ENCODE measurements at places on chromosomes 6 and 20.

DNA sequence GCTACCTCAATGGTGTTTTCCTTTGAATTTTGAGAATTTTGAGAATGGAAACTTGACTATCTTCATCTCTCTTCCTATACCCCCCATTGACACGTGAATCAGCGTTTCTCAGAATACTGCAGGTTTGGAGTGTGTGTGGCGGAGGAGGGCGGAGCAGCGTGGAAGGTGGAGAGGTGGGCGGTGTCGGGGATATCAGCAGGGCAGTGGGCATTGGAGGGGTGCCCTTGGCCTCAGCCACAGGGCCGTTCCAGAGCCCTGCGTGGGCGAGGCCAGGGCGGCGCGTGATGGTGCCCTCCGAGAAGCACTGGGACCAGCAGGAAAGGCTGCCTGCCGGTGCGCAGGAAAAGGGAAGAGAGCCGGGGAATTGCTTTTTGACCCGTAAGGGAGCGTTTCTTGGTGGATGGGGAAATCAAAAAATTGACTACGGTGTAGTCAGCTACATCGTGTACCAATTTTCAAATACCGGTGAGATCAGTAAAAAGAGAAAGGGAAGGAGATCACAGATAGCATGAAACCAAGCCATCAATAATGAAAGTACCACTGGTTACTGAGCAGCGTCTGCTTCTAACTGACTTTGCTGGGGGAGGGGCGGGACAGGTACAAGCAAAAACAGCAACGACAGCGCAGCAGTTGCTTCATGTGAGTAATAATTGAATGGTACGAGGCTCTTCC lies 82.7 kb upstream of the DUSP22 start:
- no peak for DNase-seq

DNA sequence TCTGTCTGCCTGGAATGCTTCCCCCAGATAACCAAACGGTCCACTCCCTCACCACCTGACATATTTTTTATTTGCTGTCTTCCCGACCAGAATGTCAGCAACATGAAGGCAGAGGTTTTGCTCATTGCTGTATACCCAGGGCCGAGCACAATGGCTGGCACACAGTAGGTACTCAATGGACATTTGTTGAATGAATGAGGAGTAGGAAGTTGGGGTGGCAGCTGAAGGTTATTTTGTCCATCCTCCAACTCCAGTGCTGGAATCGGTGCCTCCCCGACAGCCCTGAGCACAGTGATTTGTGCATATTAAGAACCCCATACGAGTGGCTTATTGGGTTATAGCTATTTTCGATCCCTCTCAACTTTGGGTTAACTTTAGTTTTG lies 10.3 kb downstream of the DUSP15 start:
- DNase-seq = no peak

- DNase-seq = no peak
Measured at GRCh38 chr6:151808371-151809241, 1.1 kb downstream of the ESR1 start.

DNA sequence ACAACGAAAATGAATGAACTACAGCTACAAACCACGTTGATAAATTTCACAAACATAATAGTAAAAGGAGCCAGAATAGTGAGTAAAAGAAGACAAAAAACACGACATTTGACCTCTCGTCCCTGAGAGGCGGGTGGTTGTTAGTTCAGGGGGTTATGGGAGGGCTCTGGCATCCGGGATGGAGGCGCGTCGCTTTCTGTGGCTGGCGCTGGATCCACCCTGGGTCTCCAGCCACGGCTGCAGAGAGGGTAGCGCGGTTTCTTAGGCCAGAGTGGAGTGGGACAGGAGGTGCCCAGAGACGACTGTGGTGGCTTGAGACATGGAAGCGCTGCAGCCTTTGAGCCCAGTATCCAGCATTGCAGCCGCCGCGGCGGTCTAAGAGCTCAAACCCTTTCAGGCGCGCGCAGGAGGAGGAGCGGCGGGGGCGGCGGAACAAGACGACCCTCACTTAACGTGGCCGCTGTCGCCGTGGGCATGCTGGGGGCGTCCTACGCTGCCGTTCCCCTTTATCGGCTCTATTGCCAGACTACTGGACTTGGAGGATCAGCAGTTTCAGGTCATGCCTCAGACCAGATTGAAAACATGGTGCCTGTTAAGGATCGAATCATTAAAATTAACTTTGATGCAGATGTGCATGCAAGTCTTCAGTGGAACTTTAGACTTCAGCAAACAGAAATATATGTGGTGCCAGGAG lies 3.7 kb upstream of the ZSCAN23 start:
- DNase-seq = no peak

DNA sequence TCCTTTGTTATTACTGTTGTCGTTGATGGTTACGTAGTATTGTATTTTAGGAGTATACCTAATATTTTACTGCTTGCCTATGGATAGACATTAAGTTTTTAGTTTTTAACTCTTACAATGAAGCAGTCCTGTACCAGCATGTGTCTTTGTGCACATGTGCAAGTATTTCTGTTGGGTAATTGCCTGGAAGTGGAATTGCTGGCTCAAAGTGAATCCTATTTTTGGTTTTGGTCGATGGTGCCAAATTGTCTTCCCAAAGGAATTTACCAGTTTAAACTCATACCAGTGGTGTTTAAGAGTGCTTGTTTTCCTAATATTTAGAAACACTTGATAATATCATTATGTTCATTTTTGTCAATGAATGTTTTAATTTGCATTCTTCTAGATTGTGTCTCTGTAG lies 75.5 kb downstream of the ANKS1A start:
- DNase-seq = no peak

- no peak for DNase-seq
Measured at GRCh38 chr6:51463321-51463720, 624.1 kb downstream of the PKHD1 start.

GRCh38 chr6:14889611-14890593 lies 356.0 kb upstream of the JARID2 start:
- DNase-seq = no peak

DNA sequence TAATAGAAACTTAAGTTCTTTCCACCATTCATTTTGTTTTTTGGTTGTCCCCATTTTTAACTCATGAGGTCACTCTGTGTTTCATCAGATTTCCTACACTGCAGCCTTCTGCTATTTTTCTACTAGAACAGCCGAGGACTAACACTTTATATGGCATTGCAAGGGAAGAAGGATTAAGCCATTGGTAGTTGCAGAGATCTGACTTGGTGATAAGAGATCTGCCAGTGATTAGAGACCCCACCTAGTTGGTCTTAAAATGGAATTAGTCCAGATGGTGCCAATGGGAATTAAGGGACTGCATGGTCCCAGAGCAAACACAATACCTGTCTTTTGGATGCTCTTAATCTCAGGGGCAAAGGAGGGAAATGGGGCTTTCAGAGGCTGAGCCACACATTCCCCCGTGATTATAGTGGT lies 125.5 kb upstream of the TMEM170B start:
- no peak for DNase-seq

DNA sequence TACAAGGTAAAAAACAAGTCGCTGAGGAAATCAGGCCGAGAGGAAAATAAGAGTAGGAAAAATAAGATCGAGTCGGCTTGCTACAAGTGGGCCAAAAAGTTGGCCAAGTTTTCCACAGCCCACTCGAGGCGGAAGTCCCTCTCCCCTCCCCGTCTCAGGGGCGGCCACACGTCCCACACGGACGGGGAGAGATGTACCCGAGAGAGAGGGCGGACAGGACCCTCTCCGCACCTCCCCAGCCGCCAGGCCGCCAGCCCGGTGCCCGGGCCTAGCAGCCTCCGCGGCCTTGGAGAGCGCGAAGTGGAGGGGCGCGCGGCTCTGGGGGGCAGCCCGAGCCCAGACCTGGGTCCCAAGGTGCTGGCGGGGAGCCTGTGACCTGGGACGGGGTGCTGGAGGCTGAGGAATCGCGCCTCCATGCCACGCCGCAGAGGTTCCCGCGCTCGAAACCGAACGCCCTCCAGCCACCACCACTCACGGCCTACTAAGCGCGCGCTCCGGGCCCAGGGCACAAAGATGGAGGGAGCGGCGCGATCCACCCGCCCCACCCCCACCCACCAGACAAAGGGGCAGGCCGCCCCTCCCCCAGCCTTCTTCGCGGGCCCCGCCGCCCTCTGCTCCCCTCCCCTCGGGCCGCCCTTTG lies 1.9 kb upstream of the HMGA1 start:
- no peak for DNase-seq

DNA sequence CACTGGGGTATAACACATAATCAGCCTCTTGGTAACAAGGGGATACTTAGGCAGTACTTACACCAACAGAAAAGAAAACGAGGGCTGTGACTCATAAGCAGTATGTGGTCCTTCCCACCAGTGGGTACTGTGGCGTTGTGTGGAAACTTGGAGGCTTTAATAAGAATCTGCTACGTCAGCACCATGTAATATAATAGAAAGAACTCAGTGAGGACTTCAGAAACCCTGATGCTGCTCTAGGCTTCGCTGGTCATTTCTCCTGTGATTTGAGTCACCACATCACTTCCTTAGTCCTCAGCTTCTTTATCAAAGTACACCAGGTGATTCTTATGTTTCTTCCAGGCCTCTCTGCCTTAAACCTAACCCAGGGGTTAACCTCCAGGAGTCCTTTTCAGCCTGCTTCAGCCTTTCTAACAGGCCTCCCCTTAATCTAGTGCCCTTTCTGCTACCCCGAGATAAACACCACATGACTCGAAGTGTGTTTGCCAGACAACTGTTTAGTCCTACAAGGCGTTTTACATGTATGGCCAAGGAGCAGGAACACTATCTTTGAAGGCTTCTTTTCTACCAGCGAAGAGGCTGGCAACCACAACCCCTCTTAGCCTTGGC lies 68.5 kb downstream of the FYN start:
- peak; percentile 88 for DNase-seq

DNA sequence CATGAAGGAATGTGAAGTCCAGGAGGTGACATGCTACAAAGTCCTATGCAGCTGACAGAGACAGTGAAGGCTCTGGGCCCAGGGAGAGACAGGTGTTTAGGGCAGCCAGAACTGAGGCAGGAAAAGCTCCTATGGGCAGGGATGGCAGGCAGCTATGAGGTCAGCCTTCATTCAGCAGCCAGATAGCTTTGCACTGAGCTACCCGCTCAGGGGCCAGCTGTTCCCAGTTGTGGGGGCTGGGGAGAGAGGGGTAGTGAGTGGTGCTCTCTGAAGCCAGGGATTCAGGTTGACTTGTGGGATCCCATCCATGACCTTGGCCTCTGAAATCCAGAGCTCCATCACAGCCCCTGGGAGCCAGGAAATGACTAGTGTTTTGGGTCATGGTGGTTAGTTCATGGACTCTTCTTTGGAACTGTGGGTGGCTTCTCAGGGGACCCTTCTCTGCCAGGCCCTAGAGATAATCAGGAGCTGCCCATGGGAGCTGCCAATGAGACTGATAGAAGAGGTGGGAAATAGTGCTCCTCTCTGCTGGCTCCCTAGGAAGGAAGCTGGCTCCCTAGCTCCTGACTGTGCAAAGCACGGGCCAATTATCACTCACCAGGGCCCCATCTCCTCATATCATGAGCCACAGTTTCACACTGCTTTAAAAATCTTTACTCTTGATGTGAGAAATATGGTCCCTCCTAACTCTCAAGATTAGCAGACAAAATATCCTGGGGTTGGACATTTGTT lies 127.7 kb downstream of the VEGFA start:
- DNase-seq = no peak

Data from renal cortical epithelial cell (primary cell).